A549 treated with RU486 at 1 μM for 4 hours (cell line): ENCODE measurements at places on chromosomes 12 and 14. TPM values are rescaled to one million over a fixed set of nuclear protein-coding genes. Genes with fewer than 3 reads are reported as not detected.

Gene METTL25
- total RNA-seq, result 1.9 to 3.8 TPM (median 2.7 TPM) in 5 replicates

Gene CD163
- total RNA-seq, result not detected in 5 replicates

Gene TMCC3
- total RNA-seq, result 0.86 to 1.1 TPM (median 1.1 TPM) in 5 replicates

Gene HOXC12
- not detected in 5 replicates for total RNA-seq

Gene GEMIN2
- 22.4 to 34.6 TPM (median 24.7 TPM) in 5 replicates for total RNA-seq

Gene DEPDC4
- 0.30 to 2.7 TPM (median 1.4 TPM) in 5 replicates for total RNA-seq

Gene ZFYVE21
- total RNA-seq, result 30.7 to 40.0 TPM (median 35.8 TPM) in 5 replicates

Gene SYT1
- total RNA-seq, result 3.3 to 7.2 TPM (median 7.0 TPM) in 5 replicates

Gene TMEM63C
- 0.45 to 1.0 TPM (median 0.76 TPM) in 5 replicates for total RNA-seq

Gene SPIC
- total RNA-seq, result not detected in 5 replicates

Gene SDR9C7
- not detected in 5 replicates for total RNA-seq

Gene KRT81
- 2,796 to 3,933 TPM (median 3,447 TPM) in 5 replicates for total RNA-seq

Gene TRIM9
- 6.9 to 10.7 TPM (median 9.6 TPM) in 5 replicates for total RNA-seq

Gene CDC42BPB
- total RNA-seq, result 55.1 to 72.2 TPM (median 68.1 TPM) in 5 replicates

Gene KRT79
- 0.21 TPM in 2 of 5 replicates, not detected in the others for total RNA-seq
